Liver (tissue), 10 donors: ENCODE measurements at places on chromosomes 3 and 15. TPM values are rescaled to one million over a fixed set of nuclear protein-coding genes. Genes with fewer than 3 reads are reported as not detected.
A peak's percentile ranks its signal among the peaks of the same experiment; 100 is the strongest.

The CHAC1 gene
- 0.19 TPM for total RNA-seq

- H3K36me3 ChIP-seq, result no peaks in the 10 kb centered on the region
- no peak overlapping the region for H3K4me3 ChIP-seq
- H3K27me3 ChIP-seq, result no peaks in the 10 kb centered on the region
- H3K27ac ChIP-seq, result no peak overlapping the region
- no peak for DNase-seq
- H3K4me1 ChIP-seq, result no peaks in the 10 kb centered on the region
Measured at GRCh38 chr15:77839970-77840905, 207.5 kb upstream of the LINGO1 start.

DNA sequence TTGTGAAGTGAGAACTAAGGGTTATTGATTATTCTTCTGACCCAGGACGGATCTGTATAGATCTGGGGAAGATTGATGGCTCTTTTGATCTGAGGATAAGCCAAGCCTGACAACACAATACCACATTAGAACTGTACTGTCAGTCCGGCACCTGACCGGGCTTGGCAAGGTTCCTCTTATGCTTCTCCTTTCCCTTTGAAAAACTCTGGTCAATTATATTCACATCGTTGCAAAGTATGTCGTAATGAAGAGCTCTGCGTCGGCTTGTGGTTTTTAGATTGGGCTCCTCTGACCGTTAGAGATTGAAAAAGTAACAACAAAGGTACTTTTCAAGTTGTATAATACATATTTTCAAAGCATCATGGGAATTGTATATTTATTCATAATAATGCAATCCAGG is 389.8 kb downstream of the NR2F2 start:
- H3K4me3 ChIP-seq, result no peak overlapping the region
- no peaks in the 10 kb centered on the region for H3K27me3 ChIP-seq
- H3K27ac ChIP-seq, result no peak overlapping the region
- no peaks in the 10 kb centered on the region for H3K36me3 ChIP-seq
- no peak for DNase-seq
- no peaks in the 10 kb centered on the region for H3K4me1 ChIP-seq

DNA sequence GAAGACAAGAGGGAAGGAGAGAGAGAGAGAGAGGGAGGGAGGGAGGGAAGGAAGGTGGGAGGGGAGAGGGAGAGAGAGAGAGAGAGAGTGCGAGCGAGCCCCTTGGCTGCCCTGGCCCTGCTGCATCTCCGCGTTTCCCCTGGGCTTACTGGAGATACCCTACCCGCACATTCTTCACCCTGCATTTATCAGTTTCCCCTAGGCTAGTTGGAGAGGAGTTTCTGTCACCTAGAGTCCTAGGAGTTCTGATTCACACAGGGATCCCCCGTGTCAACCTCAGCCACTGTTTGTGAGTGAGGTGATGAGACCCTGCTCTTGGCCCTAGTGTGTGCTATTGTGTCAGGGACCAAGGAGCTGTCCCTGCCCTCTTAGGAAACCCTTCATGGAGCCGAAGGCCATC is 18.7 kb downstream of the BHLHE40 start:
- no peak overlapping the region for H3K4me3 ChIP-seq
- no peak for DNase-seq
- H3K36me3 ChIP-seq, result no peaks in the 10 kb centered on the region
- H3K27me3 ChIP-seq, result no peaks in the 10 kb centered on the region
- H3K27ac ChIP-seq, result no peak overlapping the region

GRCh38 chr3:64505419-64505818 is 182.4 kb downstream of the ADAMTS9 start:
- no peaks in the 10 kb centered on the region for H3K36me3 ChIP-seq
- no peaks in the 10 kb centered on the region for H3K4me1 ChIP-seq
- H3K27me3 ChIP-seq, result no peaks in the 10 kb centered on the region
- H3K4me3 ChIP-seq, result no peak overlapping the region
- no peak for DNase-seq
- H3K27ac ChIP-seq, result no peak overlapping the region

DNA sequence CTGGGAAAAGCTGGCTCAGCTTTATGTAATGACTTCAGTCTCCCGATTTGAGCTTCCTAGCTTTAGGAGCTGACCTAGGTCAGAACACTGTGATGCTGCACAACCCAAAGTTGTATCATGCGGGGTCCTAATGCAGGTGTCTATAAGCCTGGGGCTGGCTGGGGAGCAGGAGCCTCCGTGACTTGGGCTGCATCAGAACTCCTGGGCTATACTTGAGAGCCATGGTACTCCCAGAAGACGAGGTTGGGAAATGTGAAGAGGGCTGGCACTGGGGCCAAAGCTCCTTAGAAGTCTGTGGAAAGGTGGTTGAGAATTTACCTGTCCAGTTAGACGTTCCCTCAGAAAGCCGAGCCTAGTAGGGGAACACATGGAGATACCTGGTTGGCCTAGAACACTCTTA is 57.0 kb downstream of the BSN start:
- H3K4me3 ChIP-seq, result no peak overlapping the region
- H3K36me3 ChIP-seq, result no peaks in the 10 kb centered on the region
- H3K4me1 ChIP-seq, result no peaks in the 10 kb centered on the region
- no peak for DNase-seq

- no peak overlapping the region for H3K4me3 ChIP-seq
- no peaks in the 10 kb centered on the region for H3K36me3 ChIP-seq
- H3K27me3 ChIP-seq, result no peaks in the 10 kb centered on the region
- H3K4me1 ChIP-seq, result peaks cover 4% of the 10 kb centered on the region
Measured at GRCh38 chr3:16335772-16336645, 71.0 kb downstream of the OXNAD1 start.

DNA sequence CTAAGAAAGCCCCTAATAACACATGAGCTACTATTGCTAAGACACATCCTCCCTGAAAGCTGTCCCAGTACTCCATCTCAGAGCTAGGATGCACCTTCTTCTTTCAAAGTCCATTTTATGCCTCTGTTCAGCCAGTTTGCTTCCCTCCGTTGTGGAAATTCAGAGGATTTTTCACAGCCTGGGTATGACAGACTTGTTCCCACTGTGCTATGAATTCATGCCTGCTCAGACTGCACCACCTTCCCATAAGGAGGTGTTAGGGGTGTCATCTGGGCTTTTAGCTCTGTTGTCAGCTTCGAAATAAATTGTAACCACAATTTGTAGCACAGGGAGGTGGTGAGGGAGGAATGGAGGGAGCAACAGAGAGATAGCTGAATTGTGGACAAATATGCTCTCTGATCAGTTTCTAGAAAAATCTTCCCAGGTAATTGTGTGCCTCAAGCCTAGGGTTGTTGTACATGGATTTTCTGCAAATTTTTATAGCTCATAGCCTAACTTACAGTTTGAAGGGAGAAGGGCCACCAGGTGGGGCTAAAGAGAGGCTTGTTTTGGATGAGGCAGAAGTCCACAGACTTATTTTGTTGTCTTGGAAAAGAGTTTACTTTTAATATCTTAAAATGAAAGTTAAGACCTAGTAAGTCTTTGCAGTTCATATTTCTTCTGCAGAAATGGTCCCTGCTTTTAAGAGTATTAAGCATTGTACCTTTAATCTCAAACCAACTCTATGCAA is 462.0 kb downstream of the PDCD6IP start:
- H3K36me3 ChIP-seq, result no peaks in the 10 kb centered on the region
- no peaks in the 10 kb centered on the region for H3K27me3 ChIP-seq
- no peak overlapping the region for H3K4me3 ChIP-seq
- DNase-seq, result peak; percentile 47

The CAND2 gene
- 1.0 TPM for total RNA-seq

DNA sequence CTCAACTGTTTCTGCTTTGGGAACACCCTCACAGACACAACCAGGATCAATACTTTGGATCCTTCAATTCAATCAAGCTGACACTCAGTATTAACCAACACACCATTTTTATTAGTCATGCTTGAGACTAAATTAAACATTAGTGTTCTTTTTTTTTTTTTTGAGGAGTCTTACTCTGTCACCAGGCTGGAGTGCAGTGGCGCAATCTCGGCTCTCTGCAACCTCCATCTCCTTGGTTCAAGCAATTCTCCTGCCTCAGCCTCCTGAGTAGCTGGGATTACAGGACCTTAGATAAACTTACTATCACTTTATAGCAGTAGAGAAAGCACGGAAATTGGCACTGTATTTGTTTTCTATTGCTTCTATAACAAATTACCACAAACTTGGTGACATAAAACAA is 2.0 kb upstream of the RAB11A start:
- H3K4me1 ChIP-seq, result peaks cover 2% of the 10 kb centered on the region
- no peaks in the 10 kb centered on the region for H3K27me3 ChIP-seq
- no peak overlapping the region for H3K27ac ChIP-seq
- no peak for DNase-seq

- no peaks in the 10 kb centered on the region for H3K36me3 ChIP-seq
- no peaks in the 10 kb centered on the region for H3K27me3 ChIP-seq
- DNase-seq, result no peak
- no peak overlapping the region for H3K4me3 ChIP-seq
- H3K4me1 ChIP-seq, result no peaks in the 10 kb centered on the region
Measured at GRCh38 chr3:46395766-46396530, 10.9 kb downstream of the CCR5AS start.

DNA sequence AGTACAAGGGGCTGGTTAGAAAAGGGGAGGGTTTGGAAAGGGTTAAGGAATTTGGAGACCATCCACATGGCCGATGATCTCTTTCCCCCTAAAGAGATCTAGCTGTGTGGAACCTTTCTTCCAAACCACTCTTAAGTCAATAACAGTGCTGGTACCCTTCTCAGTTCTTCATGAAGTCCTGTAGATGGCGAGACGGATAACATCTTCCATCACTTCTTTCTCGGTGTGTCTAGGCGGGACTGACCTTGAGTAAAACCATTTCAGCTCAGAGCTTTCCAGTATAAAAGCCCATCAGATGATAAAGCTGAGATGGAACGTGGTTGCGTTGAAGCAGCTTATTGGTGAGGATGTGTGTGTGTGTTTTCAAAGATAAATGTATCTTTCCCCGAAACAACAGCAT is 151.5 kb upstream of the BHLHE40 start:
- H3K4me1 ChIP-seq, result peaks cover 8% of the 10 kb centered on the region
- no peak overlapping the region for H3K4me3 ChIP-seq
- no peak for DNase-seq
- H3K36me3 ChIP-seq, result no peaks in the 10 kb centered on the region

The ITGA11 gene
- total RNA-seq, result 1.0 TPM

The LRRC31 gene
- total RNA-seq, result 5.3 TPM

GRCh38 chr3:101533603-101533968 is 20.6 kb upstream of the SENP7 start:
- H3K4me3 ChIP-seq, result no peak overlapping the region
- no peak overlapping the region for H3K27ac ChIP-seq
- no peaks in the 10 kb centered on the region for H3K27me3 ChIP-seq
- no peaks in the 10 kb centered on the region for H3K36me3 ChIP-seq

The TRAK1 gene
- 12.1 TPM for total RNA-seq

DNA sequence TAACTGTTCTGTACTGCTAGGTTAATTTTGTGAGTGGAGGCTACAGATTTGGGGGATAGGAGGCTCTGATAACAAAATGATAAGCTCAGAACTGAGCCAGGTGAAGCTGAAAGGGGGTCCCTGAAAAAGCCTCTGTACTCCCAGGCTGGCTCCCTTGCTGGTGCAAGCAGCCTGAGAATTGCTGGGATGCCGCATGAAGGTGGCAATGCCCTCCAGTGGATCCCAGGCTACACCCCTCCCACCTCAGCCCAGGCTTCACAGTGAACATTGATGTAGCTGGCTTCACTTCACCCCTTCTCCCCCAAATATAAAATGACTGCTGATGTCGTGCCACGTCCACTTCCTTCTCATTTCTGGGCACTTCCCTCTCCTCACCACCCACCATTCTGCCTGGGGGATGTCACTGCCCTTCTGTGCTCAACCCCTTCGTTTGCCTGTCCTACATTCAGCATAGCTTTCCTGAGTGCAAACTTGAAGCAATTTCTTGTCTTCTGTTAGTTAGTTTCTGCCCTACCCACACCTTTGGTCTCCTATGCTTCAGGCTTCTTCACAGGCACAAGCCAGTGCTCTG is 9.7 kb upstream of the ARHGEF26 start:
- peaks cover 8% of the 10 kb centered on the region for H3K4me1 ChIP-seq
- H3K36me3 ChIP-seq, result no peaks in the 10 kb centered on the region
- no peak overlapping the region for H3K27ac ChIP-seq
- no peak for DNase-seq

DNA sequence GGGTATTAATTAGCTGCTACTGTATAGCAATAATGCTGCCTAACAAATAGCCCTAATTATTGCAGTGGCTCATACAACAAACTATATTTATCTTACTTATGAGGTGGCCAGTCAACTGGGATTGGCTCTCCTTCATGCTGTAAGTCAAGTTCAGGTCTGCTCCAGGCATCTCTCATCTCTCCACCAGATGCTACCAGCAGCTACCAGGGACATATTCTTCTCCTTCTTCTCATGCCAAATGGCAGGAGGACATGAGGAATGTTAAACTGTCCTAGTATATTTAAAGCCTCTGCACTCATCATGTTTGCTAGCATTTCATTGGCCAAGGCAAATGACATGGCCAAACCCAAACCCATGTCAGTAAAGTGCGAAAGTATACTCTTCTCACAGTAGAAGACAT is 17.3 kb downstream of the SV2B start:
- no peak for DNase-seq
- H3K36me3 ChIP-seq, result no peaks in the 10 kb centered on the region
- no peaks in the 10 kb centered on the region for H3K27me3 ChIP-seq
- H3K4me1 ChIP-seq, result no peaks in the 10 kb centered on the region

GRCh38 chr3:105830836-105831235 is 38.0 kb downstream of the CBLB start:
- H3K36me3 ChIP-seq, result no peaks in the 10 kb centered on the region
- no peak overlapping the region for H3K27ac ChIP-seq
- H3K27me3 ChIP-seq, result no peaks in the 10 kb centered on the region
- DNase-seq, result no peak

DNA sequence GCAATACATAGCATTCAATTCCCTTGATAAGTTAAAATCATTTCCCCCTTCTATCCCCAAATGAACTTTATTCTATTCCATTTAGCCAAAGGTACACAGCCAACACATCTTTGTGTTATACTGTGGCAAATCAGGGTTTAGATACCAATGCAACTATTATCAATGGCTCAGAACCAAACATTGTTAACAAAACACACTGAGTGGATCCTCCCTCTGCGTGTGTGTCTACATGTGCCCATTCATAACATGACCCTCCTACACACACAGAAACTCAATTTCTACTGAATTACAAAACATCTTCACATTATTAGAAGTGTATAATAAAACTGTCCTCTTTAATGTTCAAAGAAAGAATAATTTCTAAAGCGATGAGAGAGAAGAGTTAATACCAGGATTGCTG is 1.3 kb downstream of the TTBK2 start:
- H3K36me3 ChIP-seq, result no peaks in the 10 kb centered on the region
- no peak overlapping the region for H3K4me3 ChIP-seq
- no peak overlapping the region for H3K27ac ChIP-seq
- H3K4me1 ChIP-seq, result peaks cover 1% of the 10 kb centered on the region
- no peak for DNase-seq
- no peaks in the 10 kb centered on the region for H3K27me3 ChIP-seq

GRCh38 chr15:70093481-70094319 is 4.0 kb downstream of the TLE3 start:
- peaks cover 4% of the 10 kb centered on the region for H3K36me3 ChIP-seq
- H3K4me1 ChIP-seq, result peaks cover 60% of the 10 kb centered on the region
- no peak overlapping the region for H3K27ac ChIP-seq
- H3K27me3 ChIP-seq, result no peaks in the 10 kb centered on the region
- DNase-seq, result no peak

GRCh38 chr15:66021496-66022162 is 152.3 kb downstream of the RAB11A start:
- no peaks in the 10 kb centered on the region for H3K4me1 ChIP-seq
- H3K36me3 ChIP-seq, result no peaks in the 10 kb centered on the region
- H3K27me3 ChIP-seq, result no peaks in the 10 kb centered on the region
